Thymus (tissue), 14 donors: ENCODE measurements at places on chromosomes 7 and 10.

DNA sequence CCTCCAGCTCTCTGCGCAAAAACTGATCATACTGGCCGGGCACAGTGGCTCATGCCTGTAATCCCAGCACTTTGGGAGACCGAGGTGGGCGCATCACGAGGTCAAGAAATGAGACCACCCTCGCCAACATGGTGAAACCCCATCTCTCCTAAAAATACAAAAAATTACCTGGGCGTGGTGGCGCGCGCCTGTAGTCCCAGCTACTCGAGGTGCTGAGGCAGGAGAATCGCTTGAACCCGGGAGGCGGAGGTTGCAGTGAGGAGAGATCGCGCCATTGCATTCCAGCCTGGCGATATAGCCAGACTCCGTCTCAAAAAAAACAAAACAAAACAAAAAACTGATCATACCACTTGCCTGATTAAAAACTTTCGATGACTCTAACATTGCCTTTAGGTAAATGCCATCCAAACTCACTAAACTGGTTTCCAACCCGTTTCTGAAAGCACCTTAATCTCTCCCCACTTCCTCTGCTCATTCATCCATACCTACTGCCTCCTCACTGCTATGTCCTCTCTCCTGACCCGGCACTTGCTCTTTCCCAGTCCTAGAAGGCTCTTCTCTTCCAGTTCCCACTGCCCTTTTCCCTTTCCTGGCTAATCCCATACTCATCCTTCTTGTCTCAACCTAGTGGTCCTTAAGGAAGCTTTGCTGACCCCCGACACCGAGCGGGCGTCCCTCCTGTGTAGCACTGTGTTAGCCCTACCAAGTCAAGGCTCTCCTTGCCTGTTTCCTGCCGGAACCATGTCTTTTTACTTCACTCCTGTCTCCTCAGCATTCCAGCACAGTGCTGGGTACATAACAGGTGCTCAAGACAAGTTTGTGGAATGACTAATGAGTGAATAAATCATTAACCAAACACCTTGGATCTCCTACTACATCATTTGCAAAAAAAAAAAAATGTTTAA, 686 bp upstream of the MIOS start:
- DNase-seq: no peak

DNA sequence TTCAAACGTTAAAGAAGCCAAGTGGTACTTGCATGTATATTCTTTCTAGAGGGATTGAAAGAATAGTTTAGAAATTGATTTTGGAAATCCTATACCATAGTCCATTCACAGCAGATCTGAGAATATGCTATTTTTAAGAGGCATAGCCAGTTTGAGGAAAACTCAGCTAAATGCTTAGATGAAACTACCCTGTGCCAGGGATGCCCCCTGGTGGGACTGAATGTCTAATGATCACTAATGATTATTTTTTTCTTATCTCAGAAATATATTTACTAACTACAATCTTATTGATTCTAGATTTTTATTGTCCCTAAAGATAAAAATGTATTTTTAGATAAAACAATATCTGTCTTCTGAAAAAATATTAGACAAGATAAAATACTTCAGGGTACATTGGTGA, 844.9 kb upstream of the PHF14 start:
- DNase-seq: no peak

DNA sequence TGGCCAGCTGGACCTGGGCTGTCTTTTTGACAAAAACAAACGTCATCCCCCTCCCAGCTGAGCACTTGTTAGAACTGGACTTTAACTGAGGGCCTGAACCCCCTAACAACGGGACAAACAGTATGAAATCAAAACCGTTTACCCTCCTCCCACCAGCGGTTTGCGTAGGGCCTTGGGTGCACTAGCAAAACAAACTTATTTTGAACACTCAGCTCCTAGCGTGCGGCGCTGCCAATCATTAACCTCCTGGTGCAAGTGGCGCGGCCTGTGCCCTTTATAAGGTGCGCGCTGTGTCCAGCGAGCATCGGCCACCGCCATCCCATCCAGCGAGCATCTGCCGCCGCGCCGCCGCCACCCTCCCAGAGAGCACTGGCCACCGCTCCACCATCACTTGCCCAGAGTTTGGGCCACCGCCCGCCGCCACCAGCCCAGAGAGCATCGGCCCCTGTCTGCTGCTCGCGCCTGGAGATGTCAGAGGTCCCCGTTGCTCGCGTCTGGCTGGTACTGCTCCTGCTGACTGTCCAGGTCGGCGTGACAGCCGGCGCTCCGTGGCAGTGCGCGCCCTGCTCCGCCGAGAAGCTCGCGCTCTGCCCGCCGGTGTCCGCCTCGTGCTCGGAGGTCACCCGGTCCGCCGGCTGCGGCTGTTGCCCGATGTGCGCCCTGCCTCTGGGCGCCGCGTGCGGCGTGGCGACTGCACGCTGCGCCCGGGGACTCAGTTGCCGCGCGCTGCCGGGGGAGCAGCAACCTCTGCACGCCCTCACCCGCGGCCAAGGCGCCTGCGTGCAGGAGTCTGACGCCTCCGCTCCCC, at the start of gene IGFBP1:
Gene IGFBP1 (plus strand): TSS at position 304 of the 808 bp plus-strand sequence. CDS start 165 bp downstream, at position 469.
- no peak for DNase-seq

DNA sequence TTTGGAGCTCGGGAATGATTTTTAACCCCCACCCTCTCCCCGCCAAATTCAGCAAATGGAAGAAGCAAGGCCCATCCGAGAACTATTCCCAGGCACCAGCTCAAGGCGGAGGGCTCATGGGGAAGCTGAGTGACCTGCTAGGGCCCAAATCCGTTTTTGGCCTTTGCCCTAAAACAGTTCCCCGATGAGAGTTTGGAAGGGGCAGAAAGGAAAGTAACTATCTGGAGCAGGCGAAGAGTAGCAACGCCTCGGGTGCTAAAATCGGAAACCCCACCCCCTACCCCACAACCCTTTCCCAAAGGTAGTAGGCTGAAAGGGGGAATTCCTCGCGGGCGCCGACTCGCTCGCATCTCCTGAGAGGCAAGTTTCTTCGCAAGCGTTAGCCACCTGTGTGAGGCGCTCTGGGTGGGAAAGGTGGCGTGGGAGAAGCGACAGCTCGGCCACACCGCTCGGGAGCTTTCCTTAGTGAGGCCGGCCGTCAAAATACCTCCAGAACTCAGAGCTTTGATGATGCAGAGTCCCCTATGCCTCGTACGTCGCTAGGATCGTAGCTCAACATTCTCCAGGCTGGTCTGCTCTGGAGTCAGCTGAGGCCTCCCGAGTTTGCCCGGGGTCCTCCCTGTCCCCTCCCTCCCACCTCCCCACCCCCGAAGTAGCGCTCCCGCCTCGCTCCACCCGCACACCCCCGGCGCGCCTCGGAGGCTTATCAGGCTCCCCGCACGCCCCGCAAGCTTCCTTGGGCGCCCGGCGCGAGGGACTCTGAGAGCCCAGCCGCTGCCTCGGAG, 642 bp upstream of the PRKG1 start:
- no peak for DNase-seq

DNA sequence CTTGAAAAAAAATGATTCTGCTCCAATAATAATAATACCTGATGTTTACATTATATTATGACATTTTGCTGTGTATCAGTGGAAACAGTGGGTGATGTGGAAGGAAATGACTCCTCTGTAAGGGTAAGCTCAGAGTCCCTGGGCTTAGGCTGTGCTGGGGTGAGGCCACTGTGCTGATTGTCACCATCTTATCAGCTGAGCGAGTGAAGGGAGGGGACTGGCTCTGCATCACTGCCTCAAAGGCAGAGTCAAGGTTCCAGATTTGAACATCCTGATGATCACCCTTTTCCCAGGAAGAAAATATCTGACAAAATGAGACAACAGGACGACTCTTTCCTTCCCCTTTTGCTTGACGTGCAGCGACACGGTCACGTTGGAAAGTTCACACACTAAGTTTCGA, 24.0 kb upstream of the HABP2 start:
- DNase-seq: no peak

GRCh38 chr10:9222917-9223316, 1168.4 kb downstream of the GATA3 start:
- no peak for DNase-seq

DNA sequence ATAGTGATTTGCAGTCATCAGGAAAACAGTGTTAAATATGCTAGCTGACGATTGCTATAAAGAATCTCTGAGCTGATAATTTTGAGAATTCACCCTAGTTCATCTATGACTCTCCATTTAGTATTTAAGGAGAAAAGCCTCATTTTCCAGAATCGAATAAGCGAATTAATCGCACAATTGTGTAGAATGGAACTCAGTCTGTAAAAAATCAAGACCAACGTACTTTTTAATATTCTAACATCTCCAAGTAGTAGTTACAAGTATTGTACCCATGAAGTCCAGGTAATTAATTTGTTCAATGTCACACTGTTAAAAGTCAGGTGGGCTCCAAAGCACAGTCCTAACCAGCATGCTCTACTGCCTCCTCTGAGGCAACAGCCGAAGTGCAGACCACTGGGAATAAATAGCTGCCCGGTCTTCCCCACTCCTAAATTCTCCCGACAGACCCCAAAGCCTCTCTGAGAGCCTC, 380 bp upstream of the AGBL3 start:
- DNase-seq: no peak

GRCh38 chr7:55526770-55527169, 45.5 kb downstream of the VOPP1 start:
- no peak for DNase-seq

- DNase-seq: no peak
Observed at GRCh38 chr10:67618116-67618515, 77.9 kb downstream of the CTNNA3 start.

DNA sequence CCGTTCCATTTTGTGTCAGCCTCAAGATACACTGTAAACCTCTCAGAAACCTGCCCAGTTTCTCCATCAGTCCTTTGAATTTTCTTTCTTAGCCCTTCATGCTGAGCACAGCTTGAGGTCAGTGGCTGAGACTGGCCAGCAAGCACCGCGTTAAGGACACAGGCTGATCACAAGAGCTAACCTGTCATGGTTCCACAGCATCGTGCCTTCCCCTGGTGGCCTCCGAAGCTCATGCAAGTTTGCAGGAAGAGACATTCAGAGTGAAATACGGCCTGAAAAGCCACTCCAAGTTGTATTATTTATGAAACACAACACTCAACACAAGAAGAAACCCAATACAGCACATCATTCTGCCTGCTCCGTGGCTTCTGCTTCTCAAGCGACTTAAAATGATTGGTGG, 57.0 kb upstream of the PFKP start:
- no peak for DNase-seq

DNA sequence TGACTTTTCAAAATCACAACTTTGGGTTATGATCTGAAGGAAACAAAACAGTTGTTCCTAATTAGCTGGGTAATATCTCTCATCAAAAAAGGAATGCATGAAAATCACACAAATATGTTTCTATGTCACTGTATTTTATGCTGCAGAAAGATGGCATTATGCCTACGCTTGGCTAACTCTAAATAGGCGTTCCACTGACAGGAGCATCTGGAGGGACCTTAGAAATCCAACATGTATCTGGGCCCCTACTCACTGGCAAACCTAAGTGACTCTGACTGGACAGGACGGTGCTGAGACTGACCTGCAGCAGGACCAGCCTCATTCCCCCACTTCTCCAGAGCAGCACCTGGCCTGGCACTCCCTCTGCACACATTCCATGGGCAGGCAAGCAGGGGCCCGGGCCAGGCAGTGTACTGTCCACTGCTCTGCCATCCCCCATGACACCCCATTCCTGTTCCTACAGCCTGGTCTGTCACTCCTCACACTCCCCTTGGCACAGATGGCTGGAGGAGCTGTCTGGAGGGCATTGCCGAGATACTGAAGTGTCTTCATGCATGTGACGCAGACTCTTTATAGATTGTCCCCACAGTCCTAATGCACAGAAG, 2.6 kb upstream of the MYL7 start:
- no peak for DNase-seq

GRCh38 chr7:83036721-83037380, 125.8 kb downstream of the PCLO start:
- no peak for DNase-seq

DNA sequence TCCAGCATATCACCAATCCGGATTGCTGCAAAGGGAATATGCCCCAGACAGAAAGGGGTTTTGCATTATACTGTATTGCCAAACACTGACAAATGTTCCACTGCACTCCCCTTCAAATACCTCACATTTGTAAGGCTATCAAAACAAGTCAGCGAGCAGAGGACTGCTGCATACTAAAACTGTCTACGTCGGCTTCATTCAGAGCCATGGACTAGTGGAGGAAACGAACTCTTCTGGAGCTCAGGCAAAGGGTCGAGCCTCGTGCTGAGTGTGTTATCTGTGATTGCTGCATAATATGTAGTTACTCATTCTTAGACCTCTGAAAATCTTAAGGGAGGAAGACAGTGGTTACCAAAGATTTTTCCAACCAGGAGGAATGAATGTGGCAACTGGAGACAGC, 200.2 kb downstream of the DYNC1I1 start:
- DNase-seq: no peak

DNA sequence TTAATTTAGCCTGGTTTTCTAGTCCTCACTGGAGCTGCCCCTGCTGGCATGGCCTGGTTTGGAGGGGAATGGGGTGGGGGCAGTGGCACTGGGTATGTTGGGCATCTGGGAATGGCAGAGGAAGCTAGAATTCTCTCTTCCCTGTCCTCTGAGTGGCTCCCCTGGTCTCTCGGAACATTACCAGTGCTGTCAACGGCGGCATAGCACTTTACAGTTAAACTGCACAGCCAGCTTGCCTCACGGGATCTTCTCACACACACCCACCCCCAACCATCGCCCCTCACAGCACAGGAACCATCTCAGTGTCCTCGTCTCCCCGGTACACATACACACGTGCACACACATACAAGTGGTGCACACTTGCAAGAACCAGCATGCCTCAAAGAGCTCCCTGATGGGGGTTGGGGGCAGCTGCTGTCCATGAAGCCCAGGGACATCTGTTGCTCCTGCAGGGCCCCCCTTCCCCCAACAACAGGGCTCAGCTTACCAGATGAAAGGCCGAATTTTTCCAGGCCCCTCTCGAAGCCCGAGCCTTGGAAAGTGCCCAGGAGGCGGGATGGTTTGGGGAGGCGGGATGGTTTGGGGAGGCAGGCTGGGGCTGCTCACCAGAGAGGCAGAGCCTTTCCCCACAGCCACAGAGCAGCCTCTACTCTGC, 41.0 kb downstream of the TSPAN15 start:
- DNase-seq: no peak

GRCh38 chr10:50325449-50326171, 74.3 kb upstream of the ASAH2 start:
- DNase-seq: no peak

- peak; percentile 56 for DNase-seq
Observed at GRCh38 chr7:17234398-17235031, 63.9 kb upstream of the AHR start.

DNA sequence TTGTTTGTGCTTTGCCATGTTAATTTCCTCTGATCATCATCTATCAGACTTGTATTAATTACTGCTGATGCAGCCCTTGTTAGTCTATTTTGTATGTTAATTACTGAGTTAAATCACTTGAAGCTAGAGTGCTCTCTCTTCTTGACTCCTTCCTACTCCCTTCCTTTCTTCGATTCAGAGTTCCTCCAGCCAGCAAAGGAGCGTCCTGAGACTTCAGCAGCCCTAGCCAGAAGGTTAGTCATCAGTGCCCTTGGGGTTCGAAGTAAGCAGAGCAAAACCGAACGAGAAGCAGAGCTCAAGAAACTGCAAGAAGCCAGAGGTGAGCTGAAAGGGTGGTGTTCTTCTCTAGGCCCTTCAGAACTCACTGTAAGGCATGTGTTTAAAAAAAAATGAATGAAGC, 32.1 kb downstream of the LOXL4 start:
- DNase-seq: no peak

GRCh38 chr7:90536449-90536848, 59.7 kb upstream of the CDK14 start:
- DNase-seq: no peak
